ENCODE measurements at places on chromosomes 5 and 9.

- DNase-seq, result no peak
Measured at GRCh38 chr5:73067213-73067612, 53.2 kb upstream of the TMEM171 start.

DNA sequence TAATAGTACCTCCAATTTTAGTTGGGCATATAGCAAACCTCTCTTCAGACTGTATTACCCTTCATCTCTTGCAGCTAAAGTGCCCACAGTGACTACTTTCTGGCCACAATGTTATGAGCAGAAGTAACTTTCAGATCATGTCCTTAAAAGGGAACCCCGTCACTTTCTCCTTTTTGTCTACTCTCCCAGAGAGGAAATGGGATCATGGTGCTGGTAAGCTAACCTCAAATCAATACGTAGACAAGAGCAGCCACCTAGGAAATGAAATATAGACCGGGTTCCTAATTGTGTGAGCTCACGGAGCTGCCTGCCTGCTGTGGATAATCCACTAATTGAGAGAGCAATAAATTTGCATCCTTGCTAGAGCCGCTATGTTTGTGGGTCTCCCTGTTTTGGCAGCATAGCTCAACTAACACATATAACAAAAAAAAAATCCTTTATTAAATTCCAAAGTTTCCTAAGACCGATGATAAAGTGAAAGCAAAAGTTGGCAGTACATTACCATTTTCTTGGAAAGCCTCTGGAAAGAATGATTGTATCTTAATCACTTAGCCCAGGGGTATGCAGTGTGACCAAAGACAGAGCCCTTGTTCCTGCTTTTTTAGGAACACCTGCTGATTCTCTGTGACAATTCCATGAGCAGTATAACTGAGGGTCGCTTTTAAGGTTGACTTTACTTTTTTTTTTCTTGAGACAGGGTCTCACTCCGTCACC is 5.6 kb upstream of the IL7R start:
- DNase-seq, result no peak

DNA sequence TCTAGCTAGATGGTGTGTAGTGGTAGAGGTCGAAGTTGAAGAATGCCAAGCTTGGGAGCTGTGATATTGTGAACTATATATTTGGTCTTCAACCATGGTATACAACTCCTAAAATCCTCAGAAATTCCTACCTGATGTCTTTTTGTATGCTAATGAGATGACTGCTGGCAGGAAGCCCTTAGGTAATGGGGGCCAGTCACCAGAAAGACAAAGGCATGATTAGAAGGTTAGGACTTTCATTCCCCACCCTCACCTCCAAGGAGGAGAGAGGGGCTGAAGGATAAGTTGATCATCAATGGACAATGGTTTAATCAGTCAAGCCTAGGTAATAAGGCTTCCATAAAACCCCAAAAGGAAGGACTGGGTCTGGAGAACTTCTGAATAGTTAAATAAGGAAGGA is 285.7 kb upstream of the POU5F2 start:
- no peak for DNase-seq

DNA sequence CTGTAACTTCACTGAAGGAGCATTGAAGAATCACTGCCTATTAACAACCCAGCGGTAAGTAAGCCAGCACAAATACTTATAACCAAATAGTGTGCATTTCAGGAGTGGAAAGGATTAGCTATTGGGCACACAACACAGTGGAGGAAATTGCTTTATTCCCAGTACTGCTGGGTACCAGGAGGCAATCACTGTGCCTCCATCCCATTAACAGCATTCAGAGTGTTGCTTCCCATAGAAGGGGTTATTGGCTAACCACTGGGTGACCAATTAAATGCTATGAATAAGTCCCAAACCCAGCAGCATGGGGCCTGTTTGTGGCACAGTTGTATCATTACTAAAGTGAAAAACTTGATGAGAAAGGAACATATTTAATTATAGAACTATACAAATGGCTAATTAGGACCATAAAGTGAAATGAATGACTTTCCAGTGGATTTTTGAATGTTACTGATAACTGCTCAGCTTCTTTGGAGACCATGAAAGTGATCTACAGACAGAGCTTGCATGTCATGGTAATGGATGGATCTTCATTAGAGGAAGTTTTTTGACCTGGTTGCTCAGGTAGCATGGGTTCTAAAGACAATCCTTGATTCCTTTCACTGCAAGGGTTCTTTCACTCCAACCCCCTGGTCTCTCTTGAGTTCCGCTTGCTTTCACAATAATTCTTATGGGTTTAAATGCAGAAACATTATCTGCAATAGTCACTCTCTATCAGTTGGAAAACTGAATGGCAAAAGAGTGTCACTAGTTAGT is 413.3 kb upstream of the RORB start:
- no peak for DNase-seq

GRCh38 chr9:92558612-92559374 is 23.0 kb upstream of the ECM2 start:
- DNase-seq, result no peak

GRCh38 chr5:10124287-10124686 is 125.4 kb downstream of the ATPSCKMT start:
- DNase-seq, result no peak

GRCh38 chr9:69190086-69190862 is 16.2 kb downstream of the TJP2 start:
- no peak for DNase-seq

DNA sequence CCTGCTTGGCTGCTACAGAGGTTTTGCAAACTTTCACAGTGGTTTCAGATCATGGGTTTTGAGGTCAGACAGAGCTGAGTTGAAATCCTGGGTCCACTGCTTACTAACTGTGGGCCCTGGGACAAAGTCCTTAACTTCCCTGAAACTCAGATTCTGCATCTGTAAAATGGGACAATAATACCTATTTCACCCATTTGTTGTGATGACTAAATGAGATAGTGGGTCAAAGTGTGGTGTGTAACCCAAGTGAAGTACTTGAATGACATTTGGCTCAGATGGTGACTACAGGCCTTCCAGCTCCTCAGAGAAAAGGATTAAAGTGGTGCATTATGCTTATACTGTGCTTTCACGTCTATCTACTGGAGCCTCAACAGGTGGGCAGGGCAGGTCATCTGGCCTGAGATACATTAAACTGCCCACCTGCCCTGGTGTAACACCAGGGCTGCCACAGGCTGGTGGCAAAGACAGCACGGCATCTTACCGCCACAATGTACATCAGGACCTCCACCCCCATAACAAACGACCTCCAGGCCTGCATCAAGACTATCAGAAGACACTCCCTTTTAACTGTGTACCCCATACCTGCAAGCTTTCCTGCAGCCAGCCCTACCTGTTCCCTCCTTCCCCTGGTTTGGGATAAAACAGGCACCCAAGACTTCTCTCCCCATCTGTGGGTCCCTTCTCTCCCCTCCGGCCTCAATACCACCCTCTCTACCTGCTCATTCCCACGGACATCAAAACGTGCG is 846 bp upstream of the TRAF1 start:
- DNase-seq, result no peak

DNA sequence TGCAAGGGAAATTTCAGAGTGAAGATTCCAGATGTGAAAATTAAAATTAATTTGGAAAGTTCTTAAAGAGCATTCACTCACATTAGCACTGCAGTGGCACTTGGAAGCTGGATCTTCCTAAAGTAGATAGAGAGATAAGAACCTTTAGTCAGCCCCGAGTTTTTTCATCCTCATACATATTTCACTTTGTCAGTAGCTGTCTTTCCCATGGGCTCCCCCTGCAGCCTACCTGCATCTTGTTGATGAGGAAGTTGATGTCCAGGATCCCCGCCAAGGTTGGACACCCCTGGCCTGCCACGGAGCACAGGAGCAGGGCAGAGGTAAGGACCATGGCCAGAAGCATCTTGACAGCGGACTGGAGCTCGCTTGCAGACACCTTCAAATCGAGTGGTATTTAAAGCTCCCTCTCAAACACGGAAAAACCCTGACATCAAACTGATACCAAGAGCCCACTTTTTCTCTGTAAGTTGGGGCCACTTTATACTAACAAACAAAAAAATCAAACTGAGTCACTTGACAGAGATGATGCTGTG is at the start of gene IL9:
Gene IL9, minus strand, starts transcription at position 368 of the 533 bp plus-strand sequence. Its CDS starts 25 bp downstream, at position 343.
- no peak for DNase-seq

- DNase-seq, result no peak
Measured at GRCh38 chr9:68546596-68547390, 6.1 kb upstream of the TMEM252 start.

DNA sequence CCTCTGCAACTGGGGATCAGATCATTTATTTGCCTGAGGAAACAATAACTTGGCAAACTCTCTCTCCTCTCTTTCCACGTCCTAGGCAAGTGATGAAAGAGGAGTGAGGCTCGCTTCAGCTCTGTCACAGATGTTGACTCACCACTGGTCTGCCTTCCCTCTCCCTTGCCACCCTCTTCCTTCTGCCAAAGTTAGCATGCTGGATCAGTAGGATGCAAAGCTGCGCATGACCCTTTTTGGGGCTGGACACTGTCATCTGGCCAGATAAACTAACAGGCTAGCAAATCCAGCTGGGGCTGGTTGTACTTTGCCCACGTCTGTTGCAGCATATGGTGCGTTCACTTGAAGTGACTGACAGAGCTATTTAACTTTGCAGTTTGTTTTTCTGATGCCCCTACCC is 36.2 kb upstream of the SMARCA2 start:
- no peak for DNase-seq

DNA sequence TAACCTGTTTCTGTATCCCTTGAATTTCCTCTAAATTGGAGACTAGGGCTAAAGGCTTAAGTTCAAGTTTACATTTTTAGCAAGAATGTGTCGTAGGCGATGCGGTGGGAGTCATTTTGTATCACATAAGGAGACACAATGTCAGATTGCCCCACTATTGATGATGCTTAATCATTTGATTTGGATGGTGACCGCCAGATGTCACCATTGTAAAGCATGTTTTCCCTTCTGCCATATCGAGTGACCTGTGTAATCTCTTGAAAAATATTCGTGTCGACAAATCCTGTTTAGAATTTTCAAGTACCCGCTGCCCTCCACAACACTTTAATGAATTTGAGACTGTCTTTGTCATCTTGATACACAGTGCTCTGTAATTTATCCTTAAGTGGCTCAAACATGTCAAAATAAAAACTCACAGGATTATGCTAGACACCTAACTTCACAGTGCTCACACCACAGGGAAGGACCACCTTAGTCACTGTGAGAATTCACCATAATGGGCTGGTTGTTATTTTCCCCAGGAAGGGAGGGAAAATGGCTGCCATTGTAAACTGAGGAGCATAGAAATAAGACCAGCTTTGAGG is 34.5 kb upstream of the SLC46A2 start:
- DNase-seq, result no peak

- DNase-seq, result no peak
Measured at GRCh38 chr9:77953590-77953989, 78.0 kb downstream of the GNAQ start.

DNA sequence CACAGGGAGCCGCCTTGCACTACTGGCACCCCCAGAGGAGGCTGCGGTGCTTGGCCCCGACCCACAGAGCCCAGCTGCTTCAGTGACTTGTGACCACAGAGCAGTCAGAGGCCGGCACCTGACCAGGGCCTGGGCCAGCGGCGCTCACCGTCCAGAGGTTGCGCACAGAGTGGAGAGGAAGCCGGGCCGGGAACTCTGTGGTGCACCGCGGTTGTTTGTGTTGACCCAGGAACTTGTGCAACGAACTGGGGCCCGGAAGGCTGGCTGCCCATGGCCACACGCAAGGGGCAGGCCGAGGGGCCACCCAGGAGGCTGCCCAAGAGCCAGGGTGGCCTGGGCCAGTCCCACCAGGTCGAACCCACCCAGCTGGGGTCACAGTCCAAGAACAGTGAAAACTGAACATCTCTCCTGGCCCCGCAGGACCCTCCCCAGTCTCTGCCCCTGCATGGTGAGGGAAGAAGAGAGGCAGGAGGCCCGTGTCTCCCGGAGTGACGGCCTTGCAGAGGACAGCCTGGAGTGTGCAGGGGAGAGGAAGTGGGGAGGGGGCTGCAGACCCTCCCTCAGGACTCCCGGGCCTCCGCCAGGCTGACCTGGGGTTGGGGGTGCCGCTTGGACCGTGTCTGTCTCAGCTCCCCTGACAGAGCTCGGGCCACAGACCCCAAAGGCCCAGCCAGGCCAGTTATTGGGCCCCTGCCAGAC is 42.8 kb upstream of the EGFL7 start:
- DNase-seq, result no peak

DNA sequence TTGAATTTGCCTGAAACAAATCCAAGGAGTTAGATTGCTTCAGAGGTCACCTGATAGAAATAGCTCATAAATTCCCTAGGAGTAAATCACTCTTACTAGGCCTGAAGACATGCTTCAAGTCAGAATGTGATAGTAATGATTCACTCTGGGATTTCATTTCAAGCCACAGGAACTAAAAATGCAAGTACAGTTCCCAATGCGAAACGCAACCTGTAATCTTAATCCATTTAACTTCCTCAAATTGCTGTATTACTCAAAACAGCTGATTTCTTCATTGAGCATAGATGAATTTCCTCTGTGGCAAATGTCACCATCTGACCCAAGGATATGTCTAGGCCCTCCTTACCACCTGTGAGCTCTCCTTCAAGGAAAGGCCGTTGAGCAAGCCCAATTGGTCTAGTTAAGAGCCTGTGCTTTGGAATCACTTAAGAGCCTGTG is 32.1 kb upstream of the IL6ST start:
- no peak for DNase-seq

DNA sequence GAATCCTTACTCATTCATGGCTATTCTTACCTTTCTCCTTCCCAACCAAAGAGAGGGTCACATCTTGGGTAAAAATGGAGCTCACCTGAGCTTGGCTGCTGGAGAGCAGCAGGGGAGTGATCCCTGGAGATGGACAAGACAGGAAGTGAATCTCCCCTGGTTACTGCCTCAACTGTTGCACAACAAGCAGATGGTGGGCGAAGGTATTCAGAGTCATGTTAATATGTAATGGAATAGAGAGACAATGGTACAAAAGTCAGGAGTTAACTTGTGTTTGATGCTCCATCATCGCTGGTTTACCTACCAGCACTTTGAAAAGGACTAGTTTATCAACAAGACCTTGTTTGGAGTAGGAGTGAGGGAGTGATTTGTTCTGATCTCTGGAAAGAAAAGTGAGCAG is 13.0 kb upstream of the PLPP1 start:
- DNase-seq, result no peak

DNA sequence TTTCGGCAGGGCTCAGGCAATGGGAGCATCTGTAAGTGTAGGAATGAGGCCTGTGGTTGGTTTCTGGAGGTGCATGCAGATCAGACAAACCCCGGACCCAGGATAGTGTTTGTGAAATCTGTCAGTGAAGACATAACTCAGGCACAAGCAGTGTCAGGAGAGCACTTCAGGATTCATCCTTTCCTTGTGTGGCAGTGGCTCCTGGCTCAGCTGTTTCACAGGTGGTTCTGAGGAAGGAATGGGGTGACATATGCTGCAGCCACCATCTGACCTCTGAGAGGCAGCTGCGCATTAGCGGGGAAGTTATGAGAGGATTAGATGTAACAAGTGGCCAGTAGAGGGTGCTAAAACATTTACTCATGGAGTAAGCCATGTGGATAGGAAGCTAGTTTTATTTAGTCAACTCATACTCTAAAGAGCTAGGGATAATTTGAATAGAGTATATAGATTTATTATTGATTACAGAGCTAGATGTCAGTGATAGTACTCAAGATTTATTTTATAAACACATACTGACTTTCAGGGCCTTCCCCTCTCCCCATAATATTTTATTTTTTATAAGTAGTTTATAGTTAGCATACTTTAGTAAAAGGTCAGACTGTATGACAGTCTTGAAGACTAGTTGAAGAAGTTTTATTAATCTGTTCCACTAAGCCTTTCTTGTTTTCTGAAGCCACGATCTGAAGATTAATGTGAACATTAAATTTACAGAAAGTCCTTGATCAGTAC is 28.4 kb downstream of the NNT start:
- DNase-seq, result peak; percentile 70

- no peak for DNase-seq
Measured at GRCh38 chr5:40376566-40376965, 303.1 kb upstream of the PTGER4 start.

- no peak for DNase-seq
Measured at GRCh38 chr5:74166064-74166463, 474.5 kb downstream of the ENC1 start.

All from hematopoietic multipotent progenitor cell treated with erythropoietin and hydrocortisone succinate and interleukin-3 and kit ligand, for 17 days (in vitro differentiated cells).